ENCODE measurements at places on chromosomes 11 and 22.
A peak's percentile ranks its signal among the peaks of the same experiment; 100 is the strongest.

DNA sequence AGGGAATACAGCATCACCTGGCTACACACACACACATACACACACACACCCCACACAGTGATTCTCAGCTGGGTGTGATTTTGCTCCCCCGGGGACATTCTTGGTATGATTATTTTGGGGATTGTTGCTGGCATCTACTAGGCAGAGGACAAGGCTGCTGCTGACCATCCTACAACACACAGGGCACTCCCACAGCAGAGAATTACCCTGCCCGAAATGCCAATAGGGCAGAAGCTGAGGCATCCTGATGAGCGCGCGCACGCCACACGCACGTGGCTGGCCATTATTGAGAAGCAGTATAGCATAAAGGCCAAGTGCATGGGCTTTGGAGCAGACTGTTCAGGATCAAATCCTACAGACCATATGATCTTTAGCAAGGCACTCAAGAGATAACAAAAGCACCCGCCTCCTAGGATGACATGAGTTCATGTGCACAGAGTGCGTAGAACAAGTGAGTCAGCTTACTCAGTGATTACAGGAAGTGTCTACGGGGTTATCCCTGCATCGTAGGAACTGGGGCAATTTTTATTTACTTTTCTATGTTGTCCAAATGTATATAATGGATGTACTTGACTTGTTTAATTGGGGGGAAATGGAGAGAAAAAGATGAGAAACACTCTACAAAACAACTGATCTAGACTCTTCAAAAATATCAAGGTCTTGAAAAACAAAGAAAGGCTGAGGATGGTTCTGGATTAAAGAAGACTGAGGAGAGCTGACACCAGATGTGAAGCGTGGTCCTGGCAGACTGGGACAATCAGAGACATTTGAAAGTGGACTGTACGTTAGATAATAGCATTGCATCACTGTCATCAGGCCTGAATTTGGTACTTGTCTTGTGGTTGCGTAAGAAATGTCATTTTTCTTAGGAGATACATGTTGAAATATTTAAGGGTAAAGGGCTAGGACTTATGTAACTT lies 7.2 kb upstream of the EHD1 start:
- peak; percentile 56 for DNase-seq

GRCh38 chr11:117941976-117942654 lies 12.9 kb upstream of the TMPRSS13 start:
- no peak for DNase-seq

GRCh38 chr11:60874421-60875365 lies 7.4 kb downstream of the ZP1 start:
- no peak for DNase-seq

DNA sequence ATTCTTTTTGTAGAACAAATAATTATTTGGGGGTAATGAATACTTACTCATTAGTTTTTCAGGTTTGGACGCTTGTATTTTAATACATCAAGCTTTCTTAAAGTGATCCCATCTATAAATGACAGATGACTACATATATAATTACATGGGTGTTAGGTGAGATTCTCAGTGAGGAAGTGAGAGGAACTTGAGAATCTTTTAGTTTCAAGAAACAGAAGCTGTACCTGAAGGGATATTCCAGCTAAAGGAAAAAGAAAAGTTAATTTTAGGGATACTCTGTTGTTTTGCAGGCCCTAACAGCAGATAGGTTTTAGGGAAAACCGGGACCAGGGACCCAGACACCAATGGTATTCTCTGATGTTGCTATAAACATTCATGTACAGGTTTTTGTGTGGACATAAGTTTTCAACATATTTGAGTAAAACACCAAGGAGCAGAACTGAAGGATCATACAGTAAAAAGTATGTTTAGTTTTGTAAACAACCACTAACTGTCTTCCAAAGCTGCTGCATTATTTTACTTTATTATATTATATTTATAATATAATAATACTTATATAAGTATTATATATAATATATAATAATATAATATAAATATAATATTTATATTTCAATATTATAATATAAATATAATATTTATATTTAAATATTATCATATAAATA lies 24.1 kb upstream of the PHOX2A start:
- no peak for DNase-seq

- no peak for DNase-seq
Measured at GRCh38 chr11:74366576-74366975, 31.7 kb downstream of the PGM2L1 start.

DNA sequence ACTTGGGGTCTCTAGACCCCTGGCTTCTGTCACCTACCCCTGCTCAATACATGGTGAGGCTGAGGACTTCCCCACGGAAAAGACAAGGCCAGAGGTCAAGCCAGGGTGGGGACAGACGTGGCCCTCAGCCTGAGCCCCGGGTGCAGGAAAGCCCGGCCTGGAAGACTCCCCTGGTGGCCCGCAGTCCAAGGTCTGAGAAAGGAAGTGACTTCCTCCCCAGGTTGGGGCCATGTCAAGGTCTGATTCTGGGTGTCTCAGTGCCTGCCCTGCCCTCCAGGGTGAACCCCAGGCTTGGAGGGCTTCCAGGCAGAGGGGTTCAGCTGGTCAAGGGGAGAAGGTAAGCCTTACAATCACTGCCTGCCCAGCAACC lies 3.9 kb downstream of the CTSD start:
- no peak for DNase-seq

DNA sequence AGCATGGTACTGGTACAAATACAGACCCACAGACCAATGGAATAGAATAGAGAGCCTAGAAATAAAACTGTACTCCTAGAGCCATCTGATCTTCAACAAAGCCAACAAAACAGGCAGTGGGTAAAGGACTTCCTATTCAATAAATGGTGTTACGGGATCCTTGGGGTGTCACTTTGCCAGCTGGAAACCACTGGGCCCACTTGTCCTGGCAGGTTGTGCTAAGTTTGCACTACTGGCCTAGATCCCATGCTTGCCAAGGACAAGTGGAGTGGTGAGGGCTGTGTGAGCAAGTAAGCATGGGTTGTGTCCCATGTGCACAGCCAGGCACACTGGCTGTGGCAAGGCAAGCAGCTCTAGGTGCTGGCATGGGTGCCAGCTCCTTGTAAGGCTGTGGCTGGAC lies 8.8 kb upstream of the ISX start:
- no peak for DNase-seq

DNA sequence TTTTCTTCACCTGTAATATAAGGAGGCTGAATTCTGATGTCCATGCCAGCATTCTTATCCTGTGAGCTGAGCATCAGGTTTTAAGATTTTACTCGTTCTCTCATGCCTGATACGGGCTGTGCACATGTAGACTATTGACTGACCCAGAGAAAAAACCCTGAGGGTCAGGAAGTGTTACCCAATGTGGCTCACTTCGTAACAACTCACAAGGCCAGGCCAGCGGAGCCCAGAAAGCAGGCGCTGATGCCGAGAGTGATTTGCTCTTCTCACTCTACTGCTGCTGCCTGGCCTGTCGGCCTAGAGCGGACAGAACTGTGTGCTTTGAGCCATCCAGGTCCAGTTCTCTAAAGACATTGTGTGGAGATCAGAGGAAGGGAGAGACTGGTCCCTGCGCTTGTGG lies 10.8 kb downstream of the THYN1 start:
- no peak for DNase-seq

DNA sequence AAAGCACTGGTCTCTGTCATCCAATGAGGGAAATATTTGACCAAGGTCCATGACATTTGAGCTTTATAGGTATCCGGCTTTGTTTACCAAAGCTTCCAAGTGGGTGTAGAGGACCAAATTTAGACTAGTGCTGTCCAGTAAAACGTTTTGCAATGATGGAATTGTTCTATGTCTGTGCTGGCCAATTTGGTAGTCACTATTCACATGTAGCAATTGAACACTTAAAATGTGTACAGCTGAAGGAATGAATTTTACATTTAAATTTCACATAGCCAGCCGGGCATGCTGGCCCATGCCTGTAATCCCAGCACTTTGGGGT lies 118.0 kb downstream of the PKNOX2 start:
- no peak for DNase-seq

GRCh38 chr11:22828373-22828772 lies 1.2 kb downstream of the SVIP start:
- DNase-seq = no peak

- peak; percentile 17 for DNase-seq
Measured at GRCh38 chr11:61890529-61891330, 615 bp downstream of the FADS3 start.

GRCh38 chr11:11841116-11841722 lies 553 bp upstream of the USP47 start:
- DNase-seq = no peak

DNA sequence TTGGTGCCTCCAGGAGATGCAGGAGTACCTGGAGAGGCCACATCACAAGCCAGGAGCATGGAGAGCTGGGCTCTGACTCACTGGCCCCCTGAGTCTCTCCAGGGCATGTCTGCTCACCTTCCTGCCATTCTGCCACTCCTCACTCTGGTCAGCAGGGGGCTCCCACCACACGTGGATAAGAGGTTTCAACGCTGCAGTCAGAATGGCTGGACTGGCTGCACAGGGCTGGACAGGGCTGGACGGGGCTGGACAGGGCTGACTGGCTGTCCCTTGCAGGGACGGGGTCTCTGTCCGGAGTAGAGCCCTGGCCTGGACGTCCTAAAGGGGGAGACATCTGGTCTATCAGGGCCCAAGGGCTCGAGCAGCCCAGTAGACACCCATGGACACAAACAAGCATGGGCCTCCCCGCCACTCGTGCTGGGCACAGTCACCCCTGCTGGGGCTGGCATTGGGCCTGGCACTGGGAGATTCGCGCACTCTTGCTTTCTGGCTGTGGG lies 34.6 kb downstream of the CYTH4 start:
- peak; percentile 72 for DNase-seq

GRCh38 chr22:37051391-37052385 lies at the start of gene KCTD17:
Gene KCTD17 (plus strand): TSS chr22:37051742. CDS start chr22:37051761, 19 bp downstream.
- DNase-seq = peak; percentile 78

GRCh38 chr11:119937412-119937811 lies 200.5 kb downstream of the TRIM29 start:
- DNase-seq = no peak

GRCh38 chr22:37141971-37142370 lies 7.7 kb downstream of the IL2RB start:
- DNase-seq = no peak

DNA sequence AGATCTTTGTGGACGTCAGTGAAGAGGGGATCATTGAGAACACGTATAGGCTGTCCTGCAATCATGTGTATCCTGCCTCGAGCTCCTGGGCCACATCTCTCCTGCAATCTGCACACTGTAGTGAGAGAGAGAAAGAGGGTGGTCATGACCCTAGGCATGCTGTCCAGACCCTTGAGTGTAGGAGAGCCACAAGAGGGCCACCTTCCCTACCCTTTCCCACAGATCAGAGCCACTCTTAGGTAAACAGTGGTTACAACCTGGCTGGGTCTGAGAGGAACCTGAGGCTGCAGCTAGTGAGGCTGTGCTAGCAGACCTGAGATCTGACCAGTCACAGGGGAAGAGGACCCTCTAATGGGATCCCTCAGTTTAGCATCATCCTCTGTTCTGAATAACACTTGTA lies 3.9 kb upstream of the IL18BP start:
- no peak for DNase-seq

- DNase-seq = no peak
Measured at GRCh38 chr22:38074181-38075104, 9.5 kb downstream of the SLC16A8 start.

DNA sequence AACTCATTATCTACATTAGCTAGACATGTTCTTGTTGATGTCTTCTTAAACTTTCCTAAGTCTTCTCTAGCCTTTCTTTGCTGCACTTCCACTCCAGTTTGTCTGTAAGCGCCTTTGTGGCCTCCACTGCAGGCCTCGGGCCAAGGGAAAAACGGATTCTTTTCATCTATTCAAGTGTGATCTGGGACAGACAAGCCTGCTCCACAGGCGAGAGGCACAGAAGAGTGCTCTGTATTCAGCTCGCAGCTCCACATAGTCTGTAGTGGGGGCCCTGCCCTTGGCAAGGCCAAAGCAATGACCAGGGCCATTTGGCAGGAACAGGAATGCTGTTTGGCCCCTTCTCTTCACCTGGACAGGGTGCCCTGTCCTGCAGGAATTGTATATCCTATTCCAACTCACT lies 84.1 kb upstream of the BARX2 start:
- no peak for DNase-seq

DNA sequence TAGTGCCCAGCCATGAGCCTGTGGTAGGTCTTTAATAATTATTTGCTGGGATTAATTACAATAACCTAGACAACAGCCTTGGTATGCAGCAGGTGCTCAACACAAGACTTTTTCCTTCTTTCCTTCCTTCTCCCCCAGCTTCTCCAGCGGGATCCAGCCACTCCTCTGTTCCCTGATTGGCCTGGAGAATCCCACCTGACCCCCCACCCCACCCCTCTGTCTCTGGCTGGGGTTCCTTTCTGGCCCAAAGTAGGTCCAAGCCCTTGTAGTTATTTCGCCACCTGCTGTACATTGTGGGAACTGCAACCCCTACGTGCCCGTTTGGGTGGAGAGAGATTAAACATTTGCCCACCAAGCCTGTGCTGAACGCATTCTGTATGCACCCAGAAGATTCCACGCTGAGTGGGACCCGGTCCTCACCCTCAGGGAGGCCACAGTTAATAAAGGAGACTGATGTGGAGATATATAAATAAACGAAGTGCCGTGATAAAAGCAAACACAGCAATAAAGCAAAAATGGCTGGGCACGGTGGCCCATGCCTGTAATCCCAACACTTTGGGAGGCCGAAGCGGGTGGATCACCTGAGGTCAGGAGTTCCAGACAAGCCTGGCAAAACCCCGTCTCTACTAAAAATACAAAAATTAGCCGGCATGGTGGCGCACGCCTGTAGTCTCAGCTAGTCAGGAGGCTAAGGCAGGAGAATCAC lies 32.1 kb upstream of the DGKZ start:
- DNase-seq = peak; percentile 59

DNA sequence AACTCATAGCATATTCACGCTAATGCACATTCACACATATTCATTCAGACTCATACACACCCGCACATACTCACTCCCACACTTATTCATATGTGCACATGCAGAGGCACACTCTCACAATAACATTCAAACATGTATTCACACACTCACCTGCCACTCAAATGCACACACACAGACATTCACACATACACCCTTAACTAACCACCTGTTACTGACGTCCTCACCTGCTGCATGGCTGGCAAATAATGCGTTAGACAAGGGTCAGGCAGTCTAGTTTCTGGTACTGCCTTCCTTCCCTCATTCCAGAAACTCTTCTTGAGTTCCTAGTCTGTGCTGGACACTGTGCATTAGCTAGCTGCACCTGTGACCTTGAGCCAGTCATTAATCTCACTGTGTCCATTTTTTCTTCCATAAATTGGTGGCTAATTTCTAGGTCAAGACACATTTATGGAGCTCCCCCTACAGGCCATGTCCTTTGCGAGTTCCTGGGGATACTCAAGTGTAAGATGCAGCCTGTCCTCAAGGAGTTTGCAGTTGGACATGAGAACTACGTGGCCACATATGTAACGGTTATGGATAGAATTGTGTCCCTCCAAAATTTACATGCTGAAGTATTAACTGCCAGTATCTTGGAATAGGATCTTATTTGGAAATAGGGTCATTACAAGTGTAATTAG lies 34.5 kb upstream of the SEZ6L start:
- DNase-seq = no peak

- no peak for DNase-seq
Measured at GRCh38 chr22:28930357-28931007, 47.1 kb downstream of the ZNRF3 start.
